Upper lobe of left lung (tissue), 6 donors: ENCODE measurements at places on chromosomes 1 and 21. TPM values are rescaled to one million over a fixed set of nuclear protein-coding genes. Genes with fewer than 3 reads are reported as not detected.

DNA sequence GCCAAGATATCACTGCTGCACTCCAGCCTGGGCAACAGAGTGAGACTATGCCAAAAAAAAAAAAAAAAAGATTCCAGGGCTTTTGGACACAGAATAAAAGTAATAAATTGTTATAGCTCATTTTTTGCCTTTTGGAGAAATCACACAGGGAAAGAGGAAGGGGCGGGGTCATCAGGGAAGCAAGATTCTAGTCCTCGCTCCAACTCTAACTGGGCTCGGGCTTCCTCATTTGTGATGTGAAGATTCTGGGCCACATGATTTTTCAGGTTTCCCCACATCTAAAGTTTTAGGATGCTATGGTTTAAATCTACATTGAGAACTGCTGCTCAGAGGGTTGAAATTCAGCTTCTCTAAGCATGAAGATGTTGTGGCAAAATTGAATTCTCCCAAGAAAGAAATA is 179.3 kb upstream of the PLXNA2 start:
- H3K27me3 ChIP-seq, result no peaks in the 10 kb centered on the region
- no peaks in the 10 kb centered on the region for H3K4me1 ChIP-seq
- DNase-seq, result no peak
- no peaks in the 10 kb centered on the region for H3K36me3 ChIP-seq
- no peak overlapping the region for H3K27ac ChIP-seq

DNA sequence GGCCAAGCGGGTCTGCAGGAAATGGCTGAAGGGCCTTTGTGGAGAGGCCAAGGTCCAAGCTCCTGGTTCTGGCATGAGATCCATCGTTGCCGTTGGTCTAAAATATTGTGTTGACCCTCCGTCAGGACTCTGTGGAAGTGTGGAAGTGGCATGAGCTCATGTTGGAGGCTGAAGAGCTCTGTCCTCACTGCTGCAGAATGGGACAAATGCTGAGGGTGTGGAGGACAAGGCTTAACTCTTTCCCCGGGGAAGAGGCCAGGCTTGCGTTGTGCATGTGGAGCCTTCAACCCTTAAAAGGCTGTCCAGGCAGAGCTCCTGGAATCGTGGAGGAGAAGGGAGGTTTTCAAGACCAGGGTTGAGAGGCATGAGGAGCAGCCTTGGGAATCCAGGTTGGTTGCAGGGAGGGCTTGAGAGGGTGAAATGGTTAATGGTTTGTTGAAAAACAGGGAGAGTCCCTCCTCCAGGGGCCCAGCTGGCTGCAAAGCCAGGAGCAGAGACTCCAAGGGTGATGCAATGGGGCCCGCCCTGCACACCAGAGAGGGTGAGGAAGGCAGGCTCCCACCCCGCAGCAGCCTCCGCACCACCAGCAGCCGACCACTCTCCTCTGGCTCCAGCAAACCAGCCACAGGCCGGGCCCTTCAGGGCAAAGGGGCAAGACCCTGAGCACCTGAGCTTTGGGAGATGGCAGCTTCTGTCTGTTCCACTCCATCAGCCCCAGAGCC is 6.7 kb upstream of the AHCYL1 start:
- peaks cover 33% of the 10 kb centered on the region for H3K4me1 ChIP-seq
- H3K27me3 ChIP-seq, result no peaks in the 10 kb centered on the region
- no peak for DNase-seq
- H3K4me3 ChIP-seq, result no peak overlapping the region
- no peaks in the 10 kb centered on the region for H3K36me3 ChIP-seq

DNA sequence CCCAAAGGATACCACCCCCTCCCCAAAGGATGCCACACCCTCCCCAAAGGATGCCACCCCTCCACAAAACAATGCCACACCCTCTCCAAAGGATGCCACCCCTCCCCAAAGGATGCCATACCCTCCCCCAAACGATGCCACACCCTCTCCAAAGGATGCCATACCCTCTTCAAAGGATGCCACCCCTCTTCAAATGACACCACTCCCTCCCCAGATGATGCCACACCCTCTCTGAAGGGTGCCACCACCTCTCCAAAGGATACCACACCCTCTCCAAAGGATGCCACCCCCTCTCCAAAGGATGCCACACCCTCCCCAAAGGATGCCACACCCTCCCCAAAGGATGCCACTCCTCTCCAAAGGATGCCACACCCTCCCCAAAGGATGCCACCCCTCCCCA is 21.6 kb upstream of the TRIM17 start:
- DNase-seq, result no peak
- H3K27ac ChIP-seq, result no peak overlapping the region
- no peaks in the 10 kb centered on the region for H3K27me3 ChIP-seq

DNA sequence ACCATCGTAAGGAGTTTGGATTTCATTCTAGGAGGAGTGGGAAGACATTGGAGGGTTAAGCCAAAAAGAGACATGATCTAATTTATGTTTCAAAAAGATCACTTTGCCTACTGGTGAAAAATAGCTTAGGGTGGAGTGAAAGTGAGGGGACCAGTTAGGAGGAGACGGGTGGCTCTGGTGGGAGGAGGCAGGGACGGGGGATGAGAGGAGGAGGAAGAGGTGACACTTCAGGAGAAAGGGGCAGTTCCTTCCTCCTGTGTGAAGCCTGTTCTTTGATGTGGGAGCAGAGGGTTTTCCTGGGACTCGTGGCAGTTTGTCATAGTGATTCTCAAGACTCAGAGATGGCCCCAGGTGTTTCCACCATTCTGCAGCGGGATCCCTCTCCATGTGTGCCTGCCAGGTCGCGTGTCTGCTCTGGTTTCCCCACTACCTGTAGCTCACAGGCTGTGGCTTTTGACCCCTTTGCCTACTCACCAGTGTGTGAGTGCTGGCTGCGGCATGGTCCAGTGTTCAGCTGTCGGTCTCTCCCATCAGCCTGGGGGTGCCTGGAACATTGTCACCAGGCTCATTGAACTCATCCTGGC is 102.4 kb downstream of the CNIH3 start:
- H3K27ac ChIP-seq, result no peak overlapping the region
- H3K27me3 ChIP-seq, result no peaks in the 10 kb centered on the region
- DNase-seq, result no peak
- no peaks in the 10 kb centered on the region for H3K4me1 ChIP-seq
- no peak overlapping the region for H3K4me3 ChIP-seq
- no peaks in the 10 kb centered on the region for H3K36me3 ChIP-seq

DNA sequence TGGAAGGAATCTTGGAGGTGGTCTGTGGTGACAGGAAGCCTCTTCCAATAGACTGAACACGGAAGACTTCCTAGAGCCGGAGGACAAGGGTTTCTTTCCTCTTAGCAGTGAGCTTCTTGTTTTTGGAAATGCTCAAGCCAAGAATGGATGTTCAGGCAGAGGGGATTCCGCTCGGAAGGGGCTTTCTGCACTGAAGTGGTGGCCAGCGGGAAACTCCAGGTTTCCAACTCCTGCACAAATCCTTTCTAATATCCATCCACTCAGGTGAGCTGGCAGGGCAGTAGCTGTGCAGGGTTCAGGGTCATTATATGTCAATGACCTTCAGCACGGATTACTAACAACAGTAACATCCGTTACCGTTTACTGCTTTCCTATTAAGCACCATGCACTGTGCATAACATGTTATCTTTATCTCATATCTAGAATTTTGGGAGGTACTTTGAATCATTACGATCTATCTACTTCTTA is 573 bp upstream of the CPT2 start:
- peak overlapping the region; percentile 72 for H3K4me3 ChIP-seq
- DNase-seq, result no peak
- H3K4me1 ChIP-seq, result peaks cover 16% of the 10 kb centered on the region
- H3K27me3 ChIP-seq, result no peaks in the 10 kb centered on the region

GRCh38 chr21:27561116-27561515 is 594.2 kb upstream of the ADAMTS5 start:
- H3K27me3 ChIP-seq, result no peaks in the 10 kb centered on the region
- no peak overlapping the region for H3K27ac ChIP-seq

DNA sequence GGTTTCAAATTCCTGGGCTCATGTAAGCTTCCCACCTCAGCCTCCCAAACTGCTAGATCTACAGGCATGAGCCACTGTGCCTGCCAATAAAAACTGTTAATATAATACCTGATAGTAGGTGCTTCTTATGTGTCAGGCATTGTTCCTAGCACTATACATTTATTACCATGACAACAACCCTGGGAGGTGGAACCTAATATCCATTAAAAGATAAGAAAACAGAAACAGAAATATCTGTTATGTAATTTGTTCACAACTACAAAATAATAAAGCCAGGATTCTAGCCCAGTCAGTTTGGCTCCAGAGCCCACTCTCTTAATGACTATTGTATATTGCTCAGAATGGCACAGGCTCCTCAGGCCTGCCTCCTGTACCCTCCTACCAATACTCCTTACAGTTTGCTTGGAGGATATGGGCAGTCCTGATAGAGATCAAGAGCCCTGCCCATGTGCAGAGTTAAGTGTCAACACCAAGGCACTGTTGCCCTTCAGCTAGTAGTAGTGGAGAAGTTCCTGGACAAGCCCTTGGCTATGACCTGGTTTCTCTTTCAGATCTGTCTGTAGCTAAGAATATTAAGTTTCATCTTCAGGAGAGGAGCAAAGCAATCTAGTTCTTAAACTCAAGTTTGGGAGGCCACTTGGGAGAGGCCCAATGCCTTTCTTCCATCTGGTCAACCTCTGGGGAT is 22.4 kb downstream of the RPL5 start:
- H3K36me3 ChIP-seq, result no peaks in the 10 kb centered on the region
- no peak overlapping the region for H3K4me3 ChIP-seq
- no peaks in the 10 kb centered on the region for H3K27me3 ChIP-seq
- H3K27ac ChIP-seq, result no peak overlapping the region

DNA sequence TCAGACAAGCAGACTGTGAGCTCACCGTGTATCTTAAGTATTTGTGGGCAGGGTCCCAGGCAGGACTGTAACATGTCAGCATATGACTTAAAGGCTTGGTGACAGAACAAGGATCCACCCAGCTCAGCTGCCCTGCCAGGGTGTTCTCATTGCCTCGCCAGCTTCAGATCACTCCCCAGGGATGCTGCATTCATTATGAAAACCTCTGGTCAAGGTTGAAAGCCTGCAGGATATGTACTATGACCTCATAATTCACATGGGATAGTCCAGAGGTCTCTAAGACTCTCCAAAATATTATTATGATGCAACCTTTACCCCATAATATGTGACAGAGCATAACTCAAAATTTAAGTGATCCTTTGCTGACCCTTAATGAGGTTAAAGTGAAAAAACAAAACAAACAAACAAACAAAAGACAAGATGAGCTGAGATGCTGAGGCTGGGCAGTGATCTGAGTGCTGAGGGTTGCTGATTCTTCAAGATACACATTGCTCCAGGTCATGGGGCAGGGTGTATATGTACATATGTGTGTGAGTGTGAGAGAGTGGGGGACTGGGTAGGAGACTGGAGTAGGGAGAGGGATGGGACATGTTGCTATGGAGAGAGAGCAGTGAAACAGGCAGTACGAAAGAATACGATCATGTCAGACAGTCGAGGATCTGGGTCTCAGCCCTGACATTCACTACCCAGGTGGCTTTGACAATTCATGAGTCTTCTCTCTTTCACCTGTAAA is 98.8 kb upstream of the DUSP10 start:
- DNase-seq, result no peak
- H3K27ac ChIP-seq, result no peak overlapping the region
- H3K27me3 ChIP-seq, result no peaks in the 10 kb centered on the region
- peaks cover 4% of the 10 kb centered on the region for H3K4me1 ChIP-seq
- H3K36me3 ChIP-seq, result no peaks in the 10 kb centered on the region

- no peaks in the 10 kb centered on the region for H3K27me3 ChIP-seq
- H3K4me1 ChIP-seq, result no peaks in the 10 kb centered on the region
- DNase-seq, result no peak
- H3K36me3 ChIP-seq, result no peaks in the 10 kb centered on the region
- no peak overlapping the region for H3K4me3 ChIP-seq
Measured at GRCh38 chr1:163730411-163730821, 408.7 kb downstream of the NUF2 start.

GRCh38 chr1:111275780-111276433 is 14.7 kb upstream of the CHIA start:
- H3K4me3 ChIP-seq, result no peak overlapping the region
- no peaks in the 10 kb centered on the region for H3K4me1 ChIP-seq
- no peaks in the 10 kb centered on the region for H3K36me3 ChIP-seq
- H3K27me3 ChIP-seq, result no peaks in the 10 kb centered on the region
- DNase-seq, result no peak

DNA sequence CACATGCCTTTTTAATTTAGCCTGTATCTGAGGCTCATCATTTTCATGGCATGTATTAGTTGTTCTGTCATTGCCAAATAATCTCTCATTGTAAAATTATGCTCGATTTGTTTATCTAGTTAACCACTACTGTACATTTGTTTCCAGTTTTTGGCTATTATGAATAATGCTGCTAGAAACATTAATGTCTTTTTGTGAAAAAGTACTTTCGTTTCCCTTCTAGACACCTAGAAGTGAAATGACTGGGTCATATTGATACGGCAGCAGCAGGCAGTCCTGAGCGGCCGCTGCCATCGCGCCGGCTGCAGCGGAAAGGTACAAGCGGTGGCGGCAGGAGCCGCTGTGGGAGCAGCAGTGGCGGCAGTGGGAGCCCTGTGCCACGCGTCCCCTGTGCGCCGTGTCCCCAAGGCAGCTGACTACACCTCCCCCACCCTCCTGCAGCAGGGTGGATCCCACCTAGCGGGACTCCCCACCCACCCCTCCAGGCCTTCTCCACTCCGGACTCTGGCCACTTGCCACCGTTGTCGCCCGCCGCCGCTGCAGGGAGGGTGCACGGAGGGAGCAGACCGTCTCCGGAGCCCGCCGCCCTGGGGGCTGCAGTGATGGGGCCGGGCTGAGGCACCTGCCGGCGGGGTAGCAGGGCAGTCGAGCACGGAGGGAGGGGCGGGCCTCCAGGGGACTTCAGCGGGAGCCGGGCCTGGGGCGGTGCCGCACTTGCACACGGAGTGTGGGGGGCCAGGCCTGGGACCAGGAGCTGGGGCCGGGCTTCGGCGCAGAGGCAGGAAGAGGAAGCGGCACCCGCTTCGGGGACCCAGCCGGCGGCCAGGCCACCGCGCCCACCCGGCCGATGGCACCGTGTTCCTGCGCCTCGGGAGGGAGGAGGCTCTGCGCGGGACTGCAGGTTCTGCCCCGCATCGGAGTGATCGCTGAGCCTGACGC is 66.8 kb upstream of the RGS7 start:
- H3K4me1 ChIP-seq, result peaks cover 8% of the 10 kb centered on the region
- H3K27me3 ChIP-seq, result peaks cover 14% of the 10 kb centered on the region
- DNase-seq, result no peak

- H3K36me3 ChIP-seq, result no peaks in the 10 kb centered on the region
- H3K27ac ChIP-seq, result no peak overlapping the region
- DNase-seq, result no peak
- H3K4me1 ChIP-seq, result no peaks in the 10 kb centered on the region
Measured at GRCh38 chr1:117045644-117046043, 14.5 kb upstream of the TTF2 start.

DNA sequence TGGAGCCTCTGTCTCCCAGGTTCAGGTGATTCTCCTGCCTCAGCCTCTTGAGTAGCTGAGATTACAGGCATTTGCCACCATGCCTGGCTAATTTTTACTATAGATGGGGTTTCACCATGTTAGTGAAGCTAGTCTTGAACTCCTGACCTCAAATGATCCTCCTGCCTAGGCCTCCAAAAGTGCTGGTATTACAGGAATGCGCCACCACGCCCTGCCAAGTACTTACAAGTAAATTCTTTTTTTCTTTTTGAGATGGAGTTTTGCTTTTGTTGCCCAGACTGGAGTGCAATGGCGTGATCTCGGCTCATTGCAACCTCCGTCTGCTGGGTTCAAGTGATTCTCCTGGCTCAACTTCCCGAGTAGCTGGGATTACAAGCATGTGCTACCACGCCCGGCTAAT is 42.5 kb downstream of the RPRD2 start:
- no peak overlapping the region for H3K4me3 ChIP-seq
- no peaks in the 10 kb centered on the region for H3K27me3 ChIP-seq
- no peaks in the 10 kb centered on the region for H3K36me3 ChIP-seq
- DNase-seq, result no peak

Gene TNFRSF14
- 140 TPM for total RNA-seq

Gene NHLH1
- total RNA-seq, result not detected

Gene EPHB2
- total RNA-seq, result 6.8 TPM

Gene ZNF362
- 41.0 TPM for total RNA-seq
